Activated naive CD8-positive, alpha-beta T cell treated with anti-CD3 and anti-CD28 coated beads for 36 hours (primary cell): ENCODE measurements at places on chromosomes 1 and 21. TPM values are rescaled to one million over a fixed set of nuclear protein-coding genes. Genes with fewer than 3 reads are reported as not detected.
A peak's percentile ranks its signal among the peaks of the same experiment; 100 is the strongest.

- no peak overlapping the region for H3K4me3 ChIP-seq
- H3K27me3 ChIP-seq = peaks cover 7% of the 10 kb centered on the region
- peaks cover 13% of the 10 kb centered on the region for H3K4me1 ChIP-seq
- H3K36me3 ChIP-seq = no peaks in the 10 kb centered on the region
- DNase-seq = no peak
- H3K27ac ChIP-seq = no peak overlapping the region
Observed at GRCh38 chr1:223106856-223107255, 36.2 kb downstream of the TLR5 start.

DNA sequence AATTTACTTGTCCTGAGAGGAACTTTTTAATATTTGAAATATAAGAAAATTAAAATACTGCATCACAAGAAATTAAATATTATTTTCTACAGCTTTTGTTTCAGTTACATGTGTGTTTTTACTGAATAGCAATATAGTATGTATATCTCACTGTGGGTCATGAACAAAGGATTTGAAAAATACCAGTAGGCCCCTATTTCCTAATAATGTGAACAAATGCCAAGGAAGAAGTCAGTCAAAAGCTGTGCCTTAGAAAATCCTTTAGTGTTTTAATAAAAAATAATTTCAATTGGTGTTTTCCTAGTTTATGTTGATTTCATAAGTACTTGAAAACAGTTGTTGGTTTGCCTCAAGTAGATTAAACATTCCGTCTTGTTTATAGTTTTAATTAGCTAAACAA is 46.7 kb downstream of the SMYD3 start:
- H3K27ac ChIP-seq = no peak overlapping the region
- peaks cover 8% of the 10 kb centered on the region for H3K36me3 ChIP-seq
- peaks cover 20% of the 10 kb centered on the region for H3K4me1 ChIP-seq
- no peak overlapping the region for H3K4me3 ChIP-seq
- H3K27me3 ChIP-seq = no peaks in the 10 kb centered on the region

DNA sequence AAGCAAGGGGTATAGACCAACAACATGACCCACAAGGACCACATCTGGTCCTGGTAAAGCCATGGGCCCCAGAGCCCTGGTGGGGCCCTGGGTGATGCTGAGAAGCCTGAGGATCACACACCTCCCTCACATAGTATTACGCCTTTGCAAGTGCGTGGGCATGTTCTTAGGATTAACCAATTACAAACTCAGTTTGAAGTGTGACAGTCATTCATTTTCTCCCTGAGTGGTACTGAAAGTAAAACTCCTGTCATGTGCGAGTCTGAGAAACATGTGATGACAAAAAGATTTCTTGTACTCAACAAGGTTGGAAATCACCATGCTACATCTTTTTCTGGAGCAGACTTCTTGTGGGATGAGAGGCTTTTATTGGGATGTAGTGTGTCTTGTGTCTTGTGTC is 315.3 kb upstream of the DUSP10 start:
- no peaks in the 10 kb centered on the region for H3K27me3 ChIP-seq
- H3K4me3 ChIP-seq = no peak overlapping the region
- DNase-seq = no peak
- no peaks in the 10 kb centered on the region for H3K36me3 ChIP-seq
- H3K27ac ChIP-seq = no peak overlapping the region
- H3K4me1 ChIP-seq = no peaks in the 10 kb centered on the region

CNIH3 gene
- total RNA-seq = 1.4 TPM

GRCh38 chr1:61842863-61843514 is 100.7 kb downstream of the PATJ start:
- H3K36me3 ChIP-seq = no peaks in the 10 kb centered on the region
- H3K4me3 ChIP-seq = no peak overlapping the region
- no peak overlapping the region for H3K27ac ChIP-seq
- no peak for DNase-seq
- peaks cover 2% of the 10 kb centered on the region for H3K4me1 ChIP-seq

SELE gene
- total RNA-seq = not detected

FAM72C gene
- total RNA-seq = 8.8 TPM

GRCh38 chr21:14617040-14617393 is 70.9 kb upstream of the SAMSN1 start:
- H3K27ac ChIP-seq = peak overlapping the region; percentile 61
- no peaks in the 10 kb centered on the region for H3K27me3 ChIP-seq
- H3K4me3 ChIP-seq = no peak overlapping the region
- no peak for DNase-seq

BSND gene
- not detected for total RNA-seq

- peak; percentile 41 for DNase-seq
- H3K36me3 ChIP-seq = peaks cover 31% of the 10 kb centered on the region
- H3K27me3 ChIP-seq = no peaks in the 10 kb centered on the region
- H3K4me1 ChIP-seq = peaks cover 73% of the 10 kb centered on the region
Observed at GRCh38 chr1:202161151-202162046, 997 bp upstream of the PTPN7 start.

- H3K36me3 ChIP-seq = no peaks in the 10 kb centered on the region
- H3K27ac ChIP-seq = no peak overlapping the region
- DNase-seq = no peak
- no peaks in the 10 kb centered on the region for H3K4me1 ChIP-seq
Observed at GRCh38 chr1:245085508-245086095, 69.2 kb upstream of the KIF26B start.

SERTAD4 gene
- not detected for total RNA-seq

GOLT1A gene
- total RNA-seq = 0.33 TPM

PTGS2 gene
- total RNA-seq = 0.21 TPM

TBX19 gene
- 0.40 TPM for total RNA-seq

DNA sequence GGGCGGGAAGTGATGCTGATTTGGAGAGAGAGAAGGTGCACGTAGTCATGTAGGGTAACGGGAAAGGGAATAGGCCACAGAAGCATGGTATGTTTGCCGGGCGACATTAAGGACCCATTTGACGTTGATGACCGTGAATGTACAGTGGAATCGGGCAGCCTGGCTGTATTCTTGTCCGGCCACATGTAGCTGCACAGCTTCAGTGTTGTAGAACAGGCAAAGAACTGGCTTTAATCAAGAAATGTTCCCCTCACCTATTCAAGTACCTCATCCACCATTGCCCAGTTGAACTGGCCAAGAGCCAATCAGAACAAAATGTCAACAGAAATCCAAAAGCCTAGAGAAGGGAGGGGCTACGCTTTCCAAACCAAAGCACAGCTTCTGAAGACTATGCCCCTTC is 104.8 kb downstream of the DHRS3 start:
- DNase-seq = no peak
- H3K4me3 ChIP-seq = no peak overlapping the region
- peaks cover 66% of the 10 kb centered on the region for H3K4me1 ChIP-seq
- H3K27me3 ChIP-seq = no peaks in the 10 kb centered on the region

DNA sequence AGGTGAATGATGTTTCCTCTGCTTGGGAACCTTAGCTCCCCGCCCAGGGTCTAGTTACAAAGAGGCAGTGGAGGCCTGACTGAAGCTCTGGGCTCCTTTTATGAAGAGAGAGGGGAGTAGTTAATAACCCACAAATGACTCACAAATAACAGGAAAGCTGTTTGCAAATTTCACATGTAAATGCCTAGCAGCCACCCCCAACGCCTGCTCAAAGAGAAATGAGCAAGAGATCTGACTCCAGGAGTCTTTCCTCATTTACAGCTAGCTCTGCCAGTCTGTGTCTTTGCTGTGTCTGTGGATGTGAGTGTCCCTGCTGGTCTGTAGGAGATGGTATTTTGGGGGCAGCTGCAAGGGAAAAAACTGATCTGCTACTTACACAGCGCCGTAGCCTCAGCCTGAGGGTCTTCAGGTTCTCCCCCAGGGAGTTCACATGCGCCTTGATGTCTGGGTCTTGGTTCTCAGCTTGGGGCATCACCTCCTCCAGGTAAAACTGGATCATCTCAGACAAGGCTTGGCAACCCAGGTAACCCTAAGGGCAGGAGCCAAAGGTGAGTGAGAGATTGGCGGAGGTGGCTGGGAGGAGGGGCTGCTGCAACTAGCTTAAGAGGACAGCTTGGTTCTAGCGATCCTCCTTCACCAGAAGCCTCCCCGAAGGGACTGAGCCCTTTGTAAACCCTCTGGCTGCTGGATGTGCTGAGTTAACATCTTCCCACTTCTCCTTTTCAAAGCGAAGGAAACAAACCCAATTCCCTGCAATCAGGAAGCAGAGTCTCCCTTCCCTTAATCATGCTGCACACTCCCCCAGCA is at the start of gene IL19:
Gene IL19 (plus strand): TSS at position 243 of the 807 bp plus-strand sequence. CDS start 65,890 bp downstream, outside the sequence.
- peaks cover 28% of the 10 kb centered on the region for H3K27me3 ChIP-seq
- DNase-seq = no peak
- H3K4me1 ChIP-seq = peaks cover 70% of the 10 kb centered on the region
- no peak within 1 kb of the TSS for H3K4me3 ChIP-seq

- peaks cover 12% of the 10 kb centered on the region for H3K27me3 ChIP-seq
- H3K27ac ChIP-seq = no peak overlapping the region
- H3K36me3 ChIP-seq = no peaks in the 10 kb centered on the region
- no peak for DNase-seq
Observed at GRCh38 chr1:93433407-93433961, 14.4 kb upstream of the FNBP1L start.

MANEAL gene
- total RNA-seq = 1.5 TPM

- no peak overlapping the region for H3K27ac ChIP-seq
- peaks cover 8% of the 10 kb centered on the region for H3K27me3 ChIP-seq
- H3K4me3 ChIP-seq = no peak overlapping the region
- no peaks in the 10 kb centered on the region for H3K4me1 ChIP-seq
Observed at GRCh38 chr1:240134113-240134512, 42.4 kb downstream of the FMN2 start.

GRCh38 chr1:18534810-18535205 is 54.1 kb downstream of the KLHDC7A start:
- H3K27ac ChIP-seq = no peak overlapping the region
- no peaks in the 10 kb centered on the region for H3K4me1 ChIP-seq
- H3K36me3 ChIP-seq = no peaks in the 10 kb centered on the region
- DNase-seq = no peak
- no peak overlapping the region for H3K4me3 ChIP-seq
- peaks cover 10% of the 10 kb centered on the region for H3K27me3 ChIP-seq

TMEM50B gene
- total RNA-seq = 15.7 TPM

DNA sequence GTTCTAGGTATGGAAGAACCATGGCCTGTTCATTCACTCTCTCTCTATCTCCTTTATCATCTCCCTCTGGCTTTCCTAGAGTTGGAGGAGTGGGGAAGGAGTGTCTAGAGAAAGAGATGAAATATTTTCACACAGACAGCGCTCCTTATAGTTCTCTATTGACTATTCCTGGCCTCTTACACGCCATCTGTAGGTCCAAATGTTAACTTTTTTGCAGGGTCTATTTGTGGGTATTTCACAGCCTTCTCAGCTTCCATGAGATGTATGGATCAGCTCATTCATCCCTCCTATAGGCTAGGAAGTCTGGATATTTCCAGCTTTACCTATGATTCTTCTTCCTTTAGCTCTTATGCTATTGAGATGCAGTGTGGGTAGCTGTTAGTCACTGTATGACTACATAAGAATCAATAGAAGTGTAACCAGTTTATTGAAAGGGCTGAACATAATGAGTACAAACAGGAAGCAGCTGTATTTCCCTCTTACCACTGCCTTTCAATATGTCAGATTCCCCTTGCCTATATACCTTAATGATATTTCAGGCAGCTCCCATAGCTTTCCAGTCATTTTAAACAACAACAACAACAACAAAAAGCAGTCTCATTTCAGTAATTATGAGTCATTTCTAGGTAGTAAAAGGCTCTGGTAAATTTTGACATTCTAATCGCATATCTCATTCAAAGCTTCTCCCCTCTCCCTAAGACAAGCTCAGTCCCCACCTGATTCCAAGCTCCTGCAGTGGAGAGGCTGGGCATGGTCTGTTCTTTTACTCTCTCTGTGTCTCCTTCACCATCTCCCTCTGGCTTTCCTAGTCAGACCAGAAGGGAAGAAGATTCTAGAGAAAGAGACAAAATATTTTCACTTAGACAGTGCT is 149.5 kb downstream of the TTLL7 start:
- peaks cover 7% of the 10 kb centered on the region for H3K36me3 ChIP-seq
- no peaks in the 10 kb centered on the region for H3K27me3 ChIP-seq
- H3K4me1 ChIP-seq = peaks cover 7% of the 10 kb centered on the region
- DNase-seq = no peak

BGLAP gene
- 2.2 TPM for total RNA-seq

HSPB7 gene
- not detected for total RNA-seq

HTR6 gene
- not detected for total RNA-seq

DNA sequence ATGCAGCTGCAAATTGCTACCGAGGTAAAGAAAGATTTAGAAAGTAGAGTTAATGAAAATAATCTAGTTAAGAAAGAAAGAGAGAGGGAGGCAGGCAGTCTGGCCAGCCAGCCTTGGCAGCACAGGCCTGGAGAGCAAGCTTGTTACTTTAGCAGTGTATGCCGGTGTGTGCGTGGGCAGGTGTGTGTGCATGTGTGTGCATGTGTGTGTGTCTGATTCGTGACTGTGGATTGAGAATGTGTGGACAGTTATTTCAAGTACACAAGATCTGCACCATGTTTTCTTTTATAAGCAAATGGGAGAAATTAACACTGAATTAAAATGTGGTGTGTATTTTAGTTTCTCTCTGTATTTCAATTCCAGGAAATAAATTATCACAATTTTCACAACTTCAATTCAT is 211.6 kb downstream of the DSCAM start:
- no peak overlapping the region for H3K4me3 ChIP-seq
- H3K4me1 ChIP-seq = no peaks in the 10 kb centered on the region
- H3K27ac ChIP-seq = no peak overlapping the region
- peaks cover 2% of the 10 kb centered on the region for H3K27me3 ChIP-seq
- no peaks in the 10 kb centered on the region for H3K36me3 ChIP-seq

DNA sequence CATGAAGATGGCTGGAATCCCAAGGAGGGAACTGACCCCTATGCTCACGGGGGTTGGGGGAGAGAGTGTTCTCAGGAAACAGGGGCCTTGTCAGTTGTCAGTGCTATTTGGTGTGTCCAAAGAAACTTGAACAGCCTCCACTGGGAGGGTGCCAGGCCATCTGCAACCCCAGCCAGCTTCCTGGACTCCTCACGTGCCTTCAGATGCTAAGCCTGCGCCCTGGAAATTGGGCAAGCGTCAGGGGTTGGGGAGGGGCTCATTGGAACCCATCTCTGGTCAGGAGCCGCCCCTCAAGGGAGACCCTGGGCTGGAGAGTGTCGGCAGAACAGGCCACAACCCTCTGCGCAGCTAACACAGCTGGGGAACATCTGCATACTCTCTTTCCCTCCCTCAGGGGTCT is 13.1 kb upstream of the LHX4 start:
- no peak overlapping the region for H3K27ac ChIP-seq
- H3K4me1 ChIP-seq = peaks cover 16% of the 10 kb centered on the region
- peaks cover 7% of the 10 kb centered on the region for H3K27me3 ChIP-seq
- DNase-seq = no peak
- no peak overlapping the region for H3K4me3 ChIP-seq
